ENCODE measurements at places on chromosomes 5 and 9. TPM values are rescaled to one million over a fixed set of nuclear protein-coding genes. Genes with fewer than 3 reads are reported as not detected.

- no peak for DNase-seq
Observed at GRCh38 chr5:122721127-122721526, 53.8 kb upstream of the SNX2 start.

CCNI2 gene
- total RNA-seq, result 7.7 TPM

DNA sequence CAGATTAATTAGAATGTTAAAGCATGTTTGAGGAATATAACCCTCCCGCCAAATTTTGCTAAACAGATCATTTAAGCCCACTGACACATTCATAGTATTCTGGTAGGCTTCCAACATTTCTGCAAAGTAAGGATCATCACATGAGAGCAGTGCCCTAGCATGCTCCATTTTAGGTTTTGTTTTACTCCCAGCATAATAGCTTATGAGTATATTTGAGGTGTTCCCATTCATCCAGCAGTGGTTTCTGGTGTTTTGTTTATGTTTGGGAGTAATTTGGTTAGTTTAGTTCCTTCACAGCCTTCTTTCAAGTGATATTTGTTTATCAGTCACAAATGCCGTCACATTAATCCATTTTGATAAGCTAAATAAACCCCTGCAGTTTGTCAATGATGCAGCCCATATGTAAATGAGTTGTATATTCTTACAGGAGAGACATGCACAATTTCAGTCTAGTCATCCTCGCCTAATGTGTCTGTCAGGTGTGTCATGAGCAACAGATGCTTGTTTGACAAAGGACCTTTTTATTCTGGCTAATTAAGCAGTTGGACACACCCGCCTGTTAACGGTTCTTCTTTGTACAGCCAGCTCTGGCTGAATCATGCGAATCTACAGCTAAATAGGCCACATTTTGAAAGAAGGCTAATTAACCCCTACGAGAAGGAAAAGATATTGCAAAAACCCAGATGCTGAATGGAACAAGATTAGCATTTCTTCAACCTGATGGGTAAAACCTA, 124.4 kb downstream of the RFX3 start:
- DNase-seq, result no peak

- DNase-seq, result no peak
Observed at GRCh38 chr5:153267506-153267905, 223.0 kb upstream of the GRIA1 start.

- no peak for DNase-seq
Observed at GRCh38 chr5:153964880-153965645, 73.6 kb downstream of the FAM114A2 start.

GRCh38 chr5:24609706-24610105, 35.1 kb downstream of the CDH10 start:
- no peak for DNase-seq

GRCh38 chr9:87653941-87654340, 72.0 kb upstream of the CTSL start:
- no peak for DNase-seq

DNA sequence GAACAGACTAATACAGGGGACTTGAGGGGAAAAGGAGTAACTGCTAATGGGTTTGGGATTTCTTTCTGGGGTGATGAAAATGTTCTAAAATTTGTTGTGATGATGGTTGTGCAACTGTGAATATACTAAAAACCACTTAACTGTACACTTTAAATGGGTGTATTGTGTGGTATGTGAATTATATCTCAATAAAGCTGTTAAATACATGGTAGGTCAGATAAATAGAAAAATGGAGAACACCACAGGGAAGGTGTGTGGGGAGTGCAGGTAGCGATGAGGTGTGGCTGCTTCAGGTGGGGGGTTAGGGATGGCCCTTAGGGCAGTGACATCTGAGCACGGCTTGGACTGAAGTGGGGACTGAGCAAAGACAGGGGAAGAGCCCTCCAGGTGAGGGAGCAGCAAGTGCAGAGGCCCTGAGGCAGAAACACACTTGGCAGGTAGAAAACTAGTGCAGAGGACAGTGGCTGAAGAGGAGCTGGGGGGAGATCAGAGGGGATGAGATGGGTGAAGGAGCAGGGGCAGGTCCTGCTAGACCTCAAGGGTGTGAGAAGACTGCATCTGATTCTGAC, 20.9 kb downstream of the EEIG1 start:
- DNase-seq, result no peak

DAB2IP gene
- total RNA-seq, result not detected

- no peak for DNase-seq
Observed at GRCh38 chr9:14320271-14321181, 6.6 kb upstream of the NFIB start.

WWC1 gene
- total RNA-seq, result 0.09 TPM

GRCh38 chr5:35881758-35882157, 25.1 kb downstream of the IL7R start:
- no peak for DNase-seq

PCDHA1 gene
- total RNA-seq, result 0.07 TPM

GARIN3 gene
- total RNA-seq, result 0.30 TPM

PNPLA7 gene
- total RNA-seq, result 1.6 TPM

CKMT2 gene
- total RNA-seq, result not detected

DNA sequence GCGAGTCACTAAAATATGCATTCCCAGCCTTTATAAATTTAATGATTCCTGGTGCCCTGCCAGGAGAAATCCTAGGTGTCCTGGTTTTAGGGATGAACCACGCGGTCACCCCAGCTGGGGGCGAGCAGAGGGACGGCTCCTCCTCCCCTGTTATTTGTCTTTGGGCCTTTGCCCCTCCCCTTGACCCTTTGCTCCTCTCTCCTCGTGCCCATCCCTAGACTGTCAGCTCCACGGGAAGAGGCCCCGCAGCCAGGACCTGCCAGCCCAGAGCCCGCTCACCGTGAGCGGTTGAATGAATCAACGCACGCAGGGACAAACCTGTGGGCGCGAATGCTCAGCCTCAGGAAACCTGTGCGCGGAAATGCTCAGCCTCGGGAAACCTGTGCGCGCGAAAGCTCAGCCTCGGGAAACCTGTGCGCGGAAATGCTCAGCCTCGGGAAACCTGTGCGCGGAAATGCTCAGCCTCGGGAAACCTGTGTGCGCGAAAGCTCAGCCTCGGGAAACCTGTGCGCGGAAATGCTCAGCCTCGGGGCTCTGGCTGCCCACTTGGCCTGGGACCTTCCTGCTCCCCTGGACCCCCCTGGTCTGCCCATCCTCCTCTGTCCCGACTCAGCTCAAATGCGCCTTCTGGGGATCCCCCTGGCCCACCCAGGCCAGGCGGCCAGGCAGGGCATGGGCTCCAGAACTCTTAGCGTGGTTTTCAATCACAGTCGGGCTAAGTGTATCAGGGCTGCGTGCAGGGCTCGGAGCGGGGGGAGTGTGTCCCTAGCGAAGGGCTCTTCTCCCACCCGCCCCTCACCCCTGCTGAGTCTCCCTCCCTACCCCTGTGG, 140.5 kb upstream of the COL5A1 start:
- DNase-seq, result no peak

PTPDC1 gene
- total RNA-seq, result 7.2 TPM

DNAJA1 gene
- total RNA-seq, result 259 TPM

DNA sequence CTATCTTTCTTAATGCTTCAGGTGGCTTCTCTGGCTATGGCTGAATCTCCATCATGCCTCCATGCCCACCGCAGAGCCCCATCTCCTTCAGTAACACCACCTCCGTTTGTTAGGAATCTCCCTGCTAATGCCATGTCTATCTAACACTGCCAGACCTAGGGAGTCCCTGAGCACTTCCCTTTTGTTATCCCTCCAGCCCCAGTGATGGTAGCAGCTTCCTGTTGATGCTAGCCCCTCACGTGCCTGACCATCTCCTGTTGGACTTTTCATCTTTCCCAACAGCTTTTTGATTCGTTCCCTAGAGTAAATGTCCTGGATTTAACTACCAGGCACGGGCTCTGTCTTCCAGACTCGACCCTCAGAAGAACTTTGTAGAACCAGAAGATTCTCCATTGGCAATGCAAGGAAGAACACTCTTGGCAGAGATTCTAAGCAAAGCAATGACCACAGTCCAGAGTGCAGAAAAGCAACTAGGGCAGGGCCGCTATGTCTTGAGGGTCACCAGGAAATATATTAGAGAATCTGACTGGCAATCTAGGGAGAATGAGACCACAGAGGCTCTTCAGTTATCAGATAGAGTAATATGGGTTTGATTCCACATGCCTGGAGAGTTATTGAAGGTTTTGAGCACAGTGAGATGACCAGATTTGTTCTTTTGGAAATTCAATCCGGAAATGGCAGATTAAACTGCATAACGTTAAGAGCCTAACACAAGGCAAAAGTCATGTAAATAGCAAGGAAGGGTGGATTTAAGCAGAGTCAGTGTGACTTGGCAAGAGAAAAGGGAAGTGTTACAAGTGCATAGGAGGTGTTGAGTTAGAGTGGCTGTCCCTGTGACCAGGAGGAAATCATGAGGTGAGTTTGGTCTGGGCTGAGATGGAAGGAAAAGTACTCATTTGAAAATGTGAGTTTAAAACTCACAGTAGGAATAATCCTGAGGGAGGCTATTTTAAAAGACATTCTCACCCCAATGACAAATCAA, 555.2 kb downstream of the ACTL7B start:
- DNase-seq, result no peak

DNA sequence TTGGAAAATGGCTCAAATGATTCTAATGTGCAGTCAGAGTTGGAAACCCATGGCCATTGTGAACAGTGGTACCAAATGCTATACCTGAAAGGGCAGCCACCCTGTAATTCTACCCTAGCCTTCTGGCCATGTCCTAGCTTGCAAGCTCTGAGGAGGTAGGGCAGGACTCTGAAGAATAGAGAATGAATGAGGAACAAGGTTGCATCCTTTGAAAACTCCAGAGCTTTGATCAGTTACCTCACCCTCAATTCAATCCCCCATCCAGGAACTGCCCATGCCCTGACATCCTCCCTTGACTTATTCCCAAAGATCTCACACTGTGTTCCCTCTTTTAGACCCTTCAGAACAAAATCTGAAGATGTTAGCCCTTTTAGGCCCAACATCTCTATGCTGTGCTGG, 17.8 kb upstream of the ERMP1 start:
- no peak for DNase-seq

PCDHB16 gene
- total RNA-seq, result not detected

Measured in activated T-helper 2 cell treated with anti-CD3 and anti-CD28 coated beads, Interferon-gamma antibody, Interleukin-2, Interleukin-4, amounts not matched to agents 10 μg/mL and 5 μg/mL and 100 μg/mL, durations not matched to agents 14 hours and 24 hours and 36 hours (primary cell).